Stimulated activated CD8-positive, alpha-beta memory T cell treated with anti-CD3 and anti-CD28 coated beads, Interleukin-7, amount 100 ng/mL, for 4 hours (primary cell): ENCODE measurements at places on chromosomes 4 and X.

GRCh38 chr4:17187003-17187402 is 288.6 kb upstream of the LDB2 start:
- no peak for DNase-seq

DNA sequence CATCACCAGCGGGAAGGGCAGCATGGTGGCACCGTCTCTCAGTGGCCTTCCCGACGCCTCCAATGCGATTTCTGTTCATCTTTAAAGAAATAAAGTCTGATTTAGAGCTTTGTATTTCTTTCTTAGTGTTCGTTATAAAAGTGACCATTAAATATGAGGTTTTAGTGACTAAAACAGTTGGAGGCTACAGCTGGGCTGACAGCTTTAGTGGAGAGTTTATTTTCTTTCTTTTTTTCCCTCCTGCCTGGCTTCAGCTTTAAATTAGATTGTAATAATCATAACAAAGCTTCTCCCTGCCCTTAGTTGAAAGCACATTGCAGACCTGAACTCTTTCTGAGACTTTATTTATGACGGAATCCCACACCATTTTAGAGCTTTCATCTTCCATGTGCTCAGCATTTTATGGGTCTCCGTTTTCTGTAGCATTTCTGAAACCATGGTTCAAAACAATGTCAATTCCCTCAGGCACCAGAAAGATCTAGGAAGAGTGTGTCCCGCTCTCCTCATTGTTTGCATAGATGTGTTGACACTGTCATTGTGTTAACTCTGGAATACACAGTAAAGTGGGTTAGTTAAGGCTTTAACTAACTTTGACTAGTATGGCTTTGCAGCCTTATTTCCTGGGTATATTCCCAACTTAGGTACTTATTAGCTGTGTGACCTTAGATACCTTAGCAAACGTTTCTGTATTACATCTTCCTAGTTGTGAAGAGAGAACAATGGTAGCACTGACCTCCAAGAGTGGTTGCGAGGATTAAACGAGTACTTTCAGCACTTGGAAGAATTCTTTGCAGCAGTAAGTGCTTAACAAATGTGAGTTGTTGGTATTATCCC is 97.4 kb upstream of the PGRMC2 start:
- DNase-seq = no peak

- no peak for DNase-seq
Observed at GRCh38 chrX:25721564-25721963, 416.6 kb upstream of the MAGEB18 start.

DNA sequence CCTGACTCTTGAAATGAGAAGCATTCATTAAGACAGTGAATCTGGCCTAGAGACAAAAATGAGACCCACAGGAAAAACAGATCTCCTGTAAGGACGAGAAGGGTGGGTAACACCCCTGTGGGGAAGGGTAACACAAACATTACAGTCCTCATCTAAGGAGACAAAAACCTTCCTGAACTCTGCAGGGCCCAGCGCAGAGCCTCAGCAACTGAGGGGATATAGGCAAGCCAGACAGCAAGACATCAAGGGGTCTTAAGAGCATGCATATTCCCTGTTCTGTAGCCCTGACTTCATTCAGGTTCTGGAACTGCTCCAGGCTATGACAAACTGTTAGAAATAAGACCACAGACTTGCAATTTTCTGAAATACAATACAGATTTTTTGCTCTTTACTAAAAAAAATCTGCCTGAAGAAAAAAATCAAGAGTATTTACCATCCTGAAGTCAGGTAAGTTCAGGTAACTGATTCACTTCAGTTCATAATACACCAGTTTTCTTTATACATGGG is 15.5 kb downstream of the COX18 start:
- no peak for DNase-seq

DNA sequence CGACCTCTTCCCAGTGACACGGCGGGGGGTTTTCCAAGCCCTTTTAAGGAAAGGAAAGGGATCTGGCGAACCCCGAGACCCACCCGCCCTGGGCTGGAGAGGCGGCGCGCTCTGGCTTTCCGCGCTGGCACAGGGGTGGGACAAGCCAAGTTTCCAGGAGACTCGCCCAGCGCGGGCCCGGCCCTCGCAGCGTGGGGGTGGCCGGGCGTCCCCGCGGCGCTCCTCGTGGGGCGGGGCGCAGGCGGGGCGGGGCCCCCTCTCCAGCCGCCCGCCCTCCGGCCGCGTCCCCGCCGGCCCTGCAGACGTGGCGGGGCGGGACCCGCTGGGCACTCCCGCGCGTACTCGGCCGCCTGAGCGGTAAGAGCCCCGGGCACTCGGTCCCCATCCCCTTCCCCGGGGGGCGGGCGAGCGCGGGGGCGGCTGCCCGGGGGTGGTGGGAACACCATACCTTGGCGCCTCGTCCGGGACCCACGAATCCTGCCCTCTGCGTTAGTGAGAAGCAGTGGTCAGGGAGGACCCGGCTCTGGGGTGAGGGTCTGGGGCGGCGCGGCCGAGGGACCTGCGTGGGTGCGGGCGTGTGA is at the start of gene FAM114A1:
FAM114A1 (plus strand) TSS at position 329 of the 581 bp plus-strand sequence. CDS start 10,273 bp downstream, outside the sequence.
- peak; percentile 18 for DNase-seq

- no peak for DNase-seq
Observed at GRCh38 chrX:72045141-72045540, 86.6 kb downstream of the RTL5 start.

GRCh38 chr4:108426493-108426892 is 193.9 kb upstream of the RPL34 start:
- DNase-seq = no peak

DNA sequence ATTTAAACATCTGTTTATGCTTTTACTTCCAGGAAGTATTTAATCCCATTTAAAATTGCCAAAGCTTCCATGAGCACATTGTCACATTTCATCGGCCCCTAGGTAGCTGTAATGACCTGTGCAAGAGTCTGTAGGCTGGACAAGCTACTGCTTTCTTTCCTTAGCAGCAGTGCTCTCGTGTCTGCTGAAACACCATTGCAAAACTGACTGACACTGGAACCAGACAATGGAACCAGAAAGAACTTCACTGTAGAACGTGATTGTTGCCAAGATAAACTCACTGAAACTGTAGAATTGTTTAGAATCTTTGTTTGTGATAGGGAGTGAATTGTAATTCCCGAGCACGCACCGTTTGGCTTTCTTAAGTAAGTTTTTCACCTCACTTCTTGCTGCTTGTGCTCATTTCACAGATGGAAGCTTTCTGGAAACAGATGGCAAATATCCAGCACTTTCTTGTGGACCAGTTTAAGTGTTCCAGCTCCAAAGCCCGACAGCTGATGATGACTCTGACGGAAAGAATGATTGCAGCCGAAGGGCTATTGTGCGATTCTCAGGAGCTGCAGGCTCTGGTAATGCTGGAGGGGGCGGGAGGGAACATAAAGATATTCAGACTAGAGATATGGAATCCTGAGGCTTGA is 36.9 kb downstream of the EVC start:
- no peak for DNase-seq

DNA sequence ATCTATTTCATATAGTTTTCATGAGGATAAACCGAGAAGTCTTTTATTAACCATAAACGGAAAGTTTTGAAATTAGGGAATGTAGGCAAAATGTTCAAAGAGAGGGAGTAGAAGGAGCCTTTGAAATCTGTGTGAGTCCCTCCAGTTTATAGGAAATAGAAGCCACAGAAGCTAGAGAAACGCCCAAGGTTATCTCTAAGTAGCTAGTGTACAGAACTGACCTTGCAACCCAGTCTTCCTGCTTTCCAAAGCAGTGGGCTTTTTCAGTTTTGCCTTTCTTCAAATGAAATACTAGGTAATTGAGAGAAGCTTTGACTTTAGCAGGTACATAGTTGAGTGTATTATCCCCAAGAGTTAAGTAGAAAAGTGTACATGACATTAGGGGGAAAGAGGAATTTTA is 39.4 kb downstream of the STIM2 start:
- no peak for DNase-seq

DNA sequence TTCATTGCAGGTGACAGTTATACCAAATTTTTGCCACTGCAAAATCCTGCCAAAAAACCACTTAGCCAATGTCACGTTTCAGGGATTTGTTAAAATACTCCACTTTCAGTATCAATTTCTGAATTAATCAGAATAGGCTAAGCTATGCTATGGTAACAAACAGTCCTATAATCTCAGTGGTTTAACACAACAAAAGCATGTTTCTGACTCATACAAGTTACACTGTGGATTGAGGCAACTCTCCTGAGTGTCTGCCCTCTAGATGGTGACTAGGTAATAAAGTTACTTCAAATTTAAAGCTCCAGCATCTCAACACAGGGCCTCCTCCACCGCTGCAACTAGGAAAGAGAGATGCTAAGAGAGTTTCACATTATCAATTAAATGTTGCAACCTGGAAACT is 23.0 kb upstream of the RADX start:
- DNase-seq = no peak

DNA sequence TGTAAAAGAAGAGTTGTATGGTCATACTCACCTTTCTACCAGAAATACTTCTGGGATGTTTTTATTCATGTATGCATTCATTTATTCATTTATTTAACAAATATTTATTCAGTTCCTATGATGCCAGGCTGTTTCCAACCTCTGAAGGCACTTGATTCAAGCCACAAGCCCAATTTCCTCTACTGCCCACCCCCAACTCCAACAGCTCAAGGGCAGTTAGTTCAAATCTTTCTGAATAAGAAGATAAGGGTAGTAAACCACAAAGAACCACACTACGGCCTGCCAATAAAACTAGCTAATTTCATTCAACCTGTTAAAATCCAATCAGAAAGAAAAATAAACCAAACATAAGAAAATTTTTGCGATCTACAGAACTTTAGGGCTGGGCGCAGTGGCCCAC is 31.2 kb downstream of the LRBA start:
- no peak for DNase-seq

DNA sequence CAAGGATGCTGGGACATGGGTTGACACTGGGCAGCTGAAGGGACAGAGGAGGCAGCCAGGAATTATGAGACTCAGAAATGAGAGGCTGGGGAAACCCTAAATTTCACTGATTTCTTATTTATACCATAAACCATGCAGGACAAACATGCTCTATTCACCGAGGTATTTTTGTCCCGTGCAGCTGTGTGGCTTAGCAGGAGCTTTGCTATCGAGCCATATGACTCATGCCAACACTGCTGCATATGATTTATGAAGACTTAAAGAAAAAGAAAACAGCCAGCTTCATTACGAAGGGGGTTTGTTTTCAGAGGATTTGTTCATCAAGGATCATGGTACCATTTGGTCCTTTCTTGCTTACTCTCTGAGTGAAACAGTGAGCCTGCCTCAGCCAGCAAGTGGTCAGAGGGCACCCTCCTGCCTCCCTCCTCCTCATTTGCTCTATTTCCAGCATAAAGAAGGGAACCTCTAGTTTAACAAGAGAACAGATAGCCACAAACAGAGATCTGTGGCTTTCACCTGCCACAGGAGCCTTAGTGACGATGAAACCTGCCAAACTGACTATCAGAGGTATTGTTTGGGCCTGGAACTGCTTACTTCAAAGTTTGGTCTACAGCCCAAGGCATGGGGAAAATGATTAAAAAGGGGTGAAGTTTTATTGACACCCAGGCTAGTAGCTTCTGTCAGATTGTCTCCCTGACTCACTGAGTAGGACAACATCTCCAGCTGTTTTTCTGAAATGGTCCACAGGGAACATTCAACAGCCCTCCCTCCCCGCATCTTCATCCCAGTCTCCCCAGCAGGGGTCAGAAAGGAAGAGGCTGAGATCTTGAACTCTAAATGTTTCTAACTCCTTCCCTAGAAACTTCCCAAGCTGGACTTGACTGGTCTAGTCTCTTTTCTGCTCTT is 80.1 kb upstream of the MAML3 start:
- DNase-seq = no peak

DNA sequence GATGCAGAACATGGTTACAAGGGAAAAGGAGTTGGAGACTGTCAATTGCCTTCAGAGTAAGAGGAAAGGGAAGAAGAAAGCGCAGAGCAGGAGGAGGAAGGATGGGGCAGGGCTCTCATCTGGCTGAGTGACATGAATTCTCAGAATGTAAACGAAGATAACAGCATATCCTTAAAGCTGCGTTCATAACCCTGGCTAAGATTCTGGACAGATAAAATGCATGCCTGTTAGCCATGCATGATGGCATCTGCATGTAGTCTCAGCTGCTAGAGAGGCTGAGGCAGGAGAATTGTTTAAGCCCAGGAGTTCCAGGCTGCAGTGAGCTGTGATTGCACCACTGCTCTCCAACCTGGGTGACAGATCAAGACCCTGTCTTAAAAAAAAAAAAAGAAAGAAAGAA is 493.5 kb upstream of the PRKX start:
- DNase-seq = no peak

DNA sequence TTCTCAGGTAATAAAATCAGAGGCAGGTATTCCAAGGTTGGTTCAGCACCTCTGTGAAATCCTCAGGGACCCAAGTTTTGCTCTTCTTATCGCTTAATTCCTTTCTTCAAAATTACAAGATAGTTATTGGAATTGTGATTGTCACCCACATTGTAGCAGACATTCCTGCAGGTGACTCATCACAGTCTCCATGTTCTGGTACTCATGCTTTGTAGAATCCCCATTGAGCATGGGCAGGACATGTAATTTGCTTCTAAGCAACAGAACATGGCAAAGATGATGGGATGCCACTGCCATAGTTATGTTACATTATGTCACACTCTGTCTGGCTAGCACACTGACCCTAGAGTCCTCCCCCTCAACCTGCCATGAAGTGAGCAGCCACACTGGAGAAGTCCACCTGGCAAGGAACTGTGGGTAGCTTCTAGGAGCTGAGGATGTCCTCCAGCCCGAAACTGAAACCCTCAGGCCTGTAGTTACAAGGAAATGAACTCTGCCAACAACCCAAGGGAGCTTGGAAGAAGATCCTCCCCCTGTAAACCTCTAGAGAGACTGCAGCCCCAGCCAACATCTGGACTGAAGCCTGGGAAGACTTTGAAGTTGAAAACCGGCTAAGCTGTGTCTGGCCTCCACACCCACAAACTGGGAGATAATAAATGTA is 58.3 kb upstream of the GUCY1A1 start:
- DNase-seq = no peak

DNA sequence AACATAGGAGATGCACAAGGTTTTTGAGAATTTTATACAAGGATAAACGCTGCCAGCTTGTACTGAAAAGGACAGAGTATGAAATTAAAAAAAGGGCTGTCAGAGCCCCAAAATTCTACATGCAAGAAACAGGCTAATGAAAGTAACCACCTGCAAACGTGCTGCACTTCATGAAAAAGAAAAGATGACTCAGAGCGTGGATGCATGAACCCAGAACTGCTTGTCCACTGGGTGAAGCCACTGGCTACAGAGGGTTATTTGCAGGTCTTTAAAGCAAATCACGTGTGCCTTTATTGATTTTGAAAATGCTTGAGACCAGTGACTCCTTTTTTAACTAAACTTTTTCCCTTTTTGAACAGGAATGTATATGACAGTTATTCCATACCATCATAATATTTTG is 25.3 kb upstream of the FRMD7 start:
- no peak for DNase-seq

- DNase-seq = no peak
Observed at GRCh38 chr4:101201421-101201820, 145.9 kb downstream of the PPP3CA start.

GRCh38 chr4:25504932-25505636 is 128.0 kb downstream of the ANAPC4 start:
- DNase-seq = no peak

DNA sequence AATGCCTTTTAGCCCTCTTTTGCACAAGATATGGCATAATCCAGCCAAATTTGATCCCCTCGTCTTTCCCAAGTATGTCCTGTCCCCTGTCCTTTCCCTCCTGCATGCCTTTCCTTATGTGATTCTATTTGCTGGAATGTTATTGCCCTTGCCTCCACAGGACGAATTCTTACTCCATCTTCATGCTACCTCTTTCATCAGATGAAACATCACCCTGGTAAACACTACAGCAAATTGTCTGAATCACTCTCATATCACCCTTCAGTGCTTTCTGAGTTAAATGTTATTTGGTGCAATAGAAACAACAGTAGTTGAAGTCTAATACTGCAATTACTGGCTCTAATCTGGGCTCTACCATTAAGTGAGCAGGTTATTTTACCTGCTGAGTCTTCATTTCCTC is 52.2 kb upstream of the FAT1 start:
- DNase-seq = no peak
